ENCODE measurements at places on chromosomes 3 and 15.
A peak's percentile ranks its signal among the peaks of the same experiment; 100 is the strongest.

GRCh38 chr3:190339130-190339529 is 16.9 kb upstream of the CLDN1 start:
- DNase-seq: no peak

DNA sequence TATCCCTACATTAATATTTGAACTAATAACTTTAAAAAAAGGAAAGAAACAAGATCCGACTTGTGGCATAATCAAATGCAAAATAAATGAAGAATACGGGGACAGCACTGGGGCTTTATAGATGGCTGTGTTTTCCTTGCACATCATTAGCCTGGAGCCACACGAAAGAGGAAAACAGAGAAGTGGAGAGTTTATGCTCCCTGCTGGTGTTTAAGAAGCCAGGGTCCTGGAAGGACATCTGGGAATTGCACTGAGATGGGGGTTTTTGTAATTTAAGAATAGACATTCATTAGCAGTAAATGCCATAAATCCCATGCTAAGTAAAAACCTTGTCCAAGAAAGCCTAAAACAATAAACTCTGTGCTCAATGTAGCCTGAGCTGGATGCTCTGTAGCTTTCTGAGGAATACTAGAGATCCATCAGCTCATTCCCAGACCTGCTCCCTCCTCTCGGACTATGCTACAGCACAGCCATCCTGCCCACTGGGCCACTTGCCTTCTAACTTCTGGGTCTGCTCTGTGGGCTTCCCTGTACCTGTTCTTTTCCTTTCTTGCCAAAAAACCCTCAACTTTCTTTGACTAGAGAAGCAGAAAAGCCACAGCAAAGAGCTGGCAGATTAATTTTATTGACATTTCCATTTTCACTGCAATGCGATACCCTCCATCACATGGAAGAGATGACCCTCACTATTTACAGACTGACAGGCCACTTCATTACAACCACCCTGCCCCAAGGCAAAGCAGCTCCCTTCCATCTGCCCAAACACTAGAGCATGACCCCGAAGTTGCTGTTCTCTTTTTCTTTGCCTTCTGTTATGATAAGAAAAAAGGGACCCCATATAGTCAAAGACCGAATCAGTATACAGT is 62.3 kb downstream of the MEIS2 start:
- DNase-seq: no peak

GRCh38 chr3:193812791-193813500 is 219.9 kb downstream of the OPA1 start:
- no peak for DNase-seq

DNA sequence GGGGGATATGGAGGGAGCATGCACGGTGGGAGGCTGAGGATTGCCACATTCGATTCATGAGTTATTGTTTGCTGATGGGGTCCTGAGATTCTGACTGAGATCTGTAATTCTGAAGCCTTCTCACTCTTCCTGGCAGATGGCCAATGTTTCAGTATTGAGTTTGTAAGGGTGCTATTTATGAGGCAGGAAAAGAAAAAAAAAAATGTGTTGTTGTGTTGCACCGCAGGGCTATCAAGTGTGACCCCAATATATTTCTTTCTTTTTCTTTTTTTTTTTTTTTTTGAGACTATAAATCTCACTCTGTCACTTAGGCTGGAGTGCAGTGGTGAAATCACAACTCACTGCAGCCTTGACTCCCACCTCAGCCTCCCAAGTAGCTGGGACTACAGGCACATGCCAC is 3.2 kb upstream of the SENP2 start:
- peak; percentile 44 for DNase-seq

DNA sequence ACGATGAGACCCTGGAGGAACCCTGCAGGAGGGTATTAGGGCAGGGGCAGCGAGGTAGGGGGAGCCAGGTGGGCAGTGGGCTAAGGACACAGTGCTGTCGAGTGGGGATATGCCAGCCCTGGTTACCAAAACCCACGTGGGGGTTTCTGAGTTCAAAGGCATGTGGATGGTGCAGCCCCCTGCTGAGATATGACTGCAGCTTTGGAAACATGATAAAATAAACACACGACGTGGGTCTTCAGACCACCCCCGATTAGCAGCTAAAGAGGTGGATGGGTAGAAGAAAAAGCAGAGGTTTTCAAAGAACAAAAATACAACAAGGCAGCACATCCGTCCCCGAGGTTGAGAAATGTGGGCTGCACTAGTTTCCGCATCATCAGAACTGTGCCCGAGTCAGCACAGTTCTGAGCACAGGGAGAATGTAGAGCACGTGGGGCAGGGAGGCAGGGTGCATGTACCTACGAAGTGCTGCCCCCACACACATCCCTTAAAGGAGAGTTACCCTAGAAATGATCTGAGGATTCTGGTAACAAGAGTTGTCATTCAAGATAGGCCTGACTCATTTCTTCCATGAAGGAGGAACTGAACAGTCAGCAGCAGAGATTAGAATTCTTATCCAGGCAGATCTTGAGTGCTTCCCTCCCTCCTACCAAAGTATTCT is 121.3 kb downstream of the RPLP1 start:
- DNase-seq: no peak

GRCh38 chr3:65279225-65279782 is 591.5 kb upstream of the ADAMTS9 start:
- DNase-seq: no peak

- no peak for DNase-seq
Measured at GRCh38 chr15:66072616-66073361, 180.8 kb downstream of the MEGF11 start.

DNA sequence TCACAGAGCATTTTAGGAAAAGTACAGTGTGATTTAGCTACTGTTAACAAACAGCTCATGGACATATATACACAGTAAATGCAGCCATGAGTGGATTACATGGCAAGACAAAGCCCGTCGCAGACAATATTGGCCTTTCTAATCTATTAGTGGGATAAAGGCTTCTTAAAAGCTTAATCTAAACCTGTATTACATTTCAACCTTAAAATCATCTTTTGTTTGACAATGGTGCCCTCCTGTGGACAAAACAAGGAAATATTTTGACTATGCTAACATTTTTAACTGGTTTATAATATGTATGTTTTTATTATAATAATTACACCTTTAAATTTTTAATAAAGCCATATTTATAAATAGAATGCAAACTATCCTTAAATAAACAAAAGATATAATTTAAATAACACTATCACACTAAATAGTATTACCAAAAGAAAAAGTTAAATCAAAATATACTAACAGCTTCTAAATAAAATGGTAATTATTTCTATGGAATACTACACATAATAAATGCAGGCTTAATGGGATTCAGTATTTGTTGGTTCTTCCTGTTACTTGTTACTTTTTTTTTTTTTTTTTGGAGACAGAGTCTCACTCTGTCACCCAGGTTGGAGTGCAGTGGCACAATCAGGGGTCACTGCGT is 38.6 kb downstream of the TAFA4 start:
- peak; percentile 35 for DNase-seq

GRCh38 chr3:152471814-152472671 is 203.3 kb downstream of the MBNL1 start:
- peak; percentile 84 for DNase-seq
